T-helper 2 cell (primary cell): ENCODE measurements at places on chromosomes 1 and 21.
A peak's percentile ranks its signal among the peaks of the same experiment; 100 is the strongest.

GRCh38 chr1:222443566-222443965, 104.3 kb downstream of the HHIPL2 start:
- DNase-seq: no peak

GRCh38 chr1:12040457-12041051, 21.3 kb downstream of the MIIP start:
- DNase-seq: no peak

GRCh38 chr1:48181669-48182367, 40.7 kb upstream of the SLC5A9 start:
- DNase-seq: no peak

GRCh38 chr21:38909109-38909508, 103.4 kb downstream of the ETS2 start:
- DNase-seq: no peak

DNA sequence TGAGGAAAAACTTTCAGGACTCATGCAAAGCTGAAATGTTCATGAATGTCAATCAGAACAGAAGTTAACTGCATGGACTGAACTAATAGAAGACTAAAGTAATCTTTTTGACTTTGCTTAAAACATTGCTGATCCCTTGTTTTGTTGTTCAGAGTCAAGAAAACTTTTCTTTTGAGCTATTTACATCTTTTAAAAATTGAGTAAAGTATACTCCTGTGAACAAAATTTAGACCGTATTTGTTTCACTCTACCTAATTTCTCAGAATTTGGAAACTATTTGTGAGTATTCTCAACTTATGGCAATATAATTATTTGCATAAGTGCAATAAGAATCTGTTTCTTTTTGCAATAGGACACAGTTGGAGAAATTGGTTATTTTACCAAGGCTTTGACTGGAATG, 41.1 kb downstream of the INPP5B start:
- no peak for DNase-seq

GRCh38 chr1:151839457-151840403, at the start of gene C2CD4D:
Gene C2CD4D (minus strand): TSS chr1:151839820. CDS start chr1:151838989, 831 bp downstream.
- DNase-seq: peak; percentile 63

- no peak for DNase-seq
These were observed 170.2 kb upstream of the GALNT2 start for GRCh38 chr1:229896861-229897260.

GRCh38 chr1:209822706-209823105, 5.1 kb upstream of the UTP25 start:
- no peak for DNase-seq

- DNase-seq: no peak
These were observed 212.4 kb downstream of the BACH1 start for GRCh38 chr21:29511096-29511495.

- peak; percentile 84 for DNase-seq
These were observed 8.1 kb upstream of the TRAF3IP3 start for GRCh38 chr1:209747580-209748262.

DNA sequence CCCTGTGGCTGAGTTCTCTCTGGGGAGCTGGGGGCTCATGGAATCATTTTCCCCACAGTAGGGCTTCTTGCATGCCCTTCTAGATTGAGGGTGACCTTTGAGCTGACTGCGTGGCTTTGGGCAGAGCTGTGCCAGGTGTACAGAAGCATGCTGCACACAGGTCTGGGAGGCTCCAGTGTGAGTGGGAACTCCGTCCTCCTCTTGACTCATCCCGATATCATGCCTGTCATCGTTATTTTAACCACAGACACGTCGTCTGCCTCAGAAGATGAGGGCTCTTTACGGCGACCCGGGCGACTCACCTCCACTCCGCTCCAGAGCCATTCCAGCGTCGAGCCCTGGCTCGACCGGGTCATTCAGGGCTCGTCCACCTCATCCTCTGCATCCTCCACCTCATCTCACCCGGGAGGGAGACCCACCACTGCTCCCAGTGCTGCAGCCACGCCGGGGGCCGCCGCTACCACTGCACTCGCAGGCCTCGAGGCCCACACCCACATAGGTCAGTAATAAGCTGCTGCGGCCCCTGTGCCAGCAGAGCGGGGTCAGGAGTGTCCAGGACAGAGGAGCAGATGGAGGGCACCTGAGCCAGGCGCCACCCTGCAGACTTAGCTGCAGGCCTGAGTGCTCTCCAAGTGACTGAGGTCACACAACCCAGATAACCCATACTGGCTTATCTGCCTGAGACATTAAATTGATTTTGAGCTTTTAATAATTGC, 39.8 kb downstream of the DIP2A start:
- DNase-seq: no peak

GRCh38 chr1:100400404-100400803, 48.1 kb downstream of the CDC14A start:
- peak; percentile 92 for DNase-seq

GRCh38 chr1:63748641-63749040, 25.2 kb upstream of the ROR1 start:
- no peak for DNase-seq

- no peak for DNase-seq
These were observed 162.2 kb upstream of the RAB4A start for GRCh38 chr1:229108598-229109201.

DNA sequence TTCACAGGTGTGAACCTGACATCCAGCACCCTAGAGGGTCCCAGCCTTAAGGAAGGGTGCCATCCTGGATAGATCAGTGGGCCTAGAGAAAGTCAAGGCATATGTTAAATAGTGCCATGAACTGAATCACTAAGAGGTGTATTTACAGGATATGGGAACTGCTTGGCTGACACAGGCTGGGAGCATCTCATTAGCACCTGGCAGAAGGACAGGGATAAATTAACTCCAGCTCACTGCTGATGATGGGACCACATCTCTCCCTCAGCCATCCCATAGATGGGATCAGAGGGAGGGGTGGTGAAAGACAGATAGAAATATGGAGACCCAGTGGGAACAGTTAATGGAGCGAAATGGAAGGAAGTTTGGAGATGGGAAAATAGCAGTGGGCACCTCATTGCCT, 122.0 kb downstream of the IGSF21 start:
- DNase-seq: no peak

DNA sequence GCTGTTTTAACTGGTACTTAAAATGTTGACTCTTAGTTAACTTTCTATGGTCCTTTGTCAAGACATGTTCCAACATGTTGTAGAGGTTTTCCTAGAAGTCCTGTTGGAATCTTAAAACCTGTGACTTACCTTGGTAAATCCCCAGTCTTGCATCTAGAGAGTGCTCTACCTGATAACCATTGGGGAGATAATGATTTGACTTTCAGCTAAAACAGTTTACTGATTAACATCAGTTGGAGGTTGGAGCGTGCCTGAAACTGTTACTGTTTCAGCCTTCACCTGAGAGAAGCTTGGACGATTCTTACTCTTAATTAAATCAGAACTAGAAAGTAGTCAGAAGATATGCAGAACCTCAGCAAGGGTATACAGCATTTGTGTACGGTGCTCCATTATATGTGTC, 8.8 kb downstream of the MDM4 start:
- DNase-seq: no peak

DNA sequence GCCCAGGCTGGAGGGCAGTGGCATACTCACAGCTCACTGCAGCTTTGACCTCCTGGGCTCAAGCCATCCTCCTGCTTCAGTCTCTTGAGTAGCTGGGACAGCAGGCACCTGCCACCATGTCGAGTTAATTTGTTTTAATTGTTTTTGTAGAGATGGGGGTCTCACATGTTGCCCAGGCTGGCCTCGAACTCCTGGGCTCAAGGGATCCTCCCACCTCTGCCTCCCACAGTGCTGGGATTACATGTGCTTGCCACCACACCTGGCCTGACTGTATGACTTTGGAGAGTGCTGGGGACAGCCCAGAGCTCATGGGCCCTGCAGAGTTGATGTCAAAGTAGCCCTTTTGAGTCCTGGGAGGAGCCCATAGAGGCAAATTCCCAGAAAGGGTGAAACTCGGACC, 1.8 kb downstream of the OBSCN start:
- DNase-seq: no peak

- DNase-seq: no peak
These were observed 84.8 kb upstream of the CACYBP start for GRCh38 chr1:174914991-174915390.
